ENCODE measurements at places on chromosomes 12 and 14. TPM values are rescaled to one million over a fixed set of nuclear protein-coding genes. Genes with fewer than 3 reads are reported as not detected.

BHLHE41 gene
- total RNA-seq, result not detected

DNA sequence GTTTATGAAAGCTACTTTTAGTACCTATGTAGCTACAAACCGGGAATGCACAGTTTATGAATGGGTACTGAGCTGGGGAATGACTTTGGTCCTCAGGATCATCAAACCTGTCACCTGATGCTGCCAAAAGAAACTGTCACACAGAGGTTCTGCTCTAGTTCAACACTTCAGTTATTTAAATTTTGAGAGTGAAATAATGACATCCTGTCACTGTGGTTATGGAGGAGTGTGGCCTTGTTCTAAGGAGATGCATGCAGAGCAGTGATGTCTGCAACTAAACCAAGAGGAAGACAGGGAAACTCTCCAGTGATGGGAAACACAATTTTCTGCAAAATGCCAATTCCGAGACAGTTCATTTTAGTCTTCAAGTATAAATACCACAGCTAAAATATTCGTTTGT is 4.8 kb upstream of the AEBP2 start:
- DNase-seq, result no peak

FAIM2 gene
- 0.60 TPM for total RNA-seq

GRCh38 chr12:123912415-123913380 is 59.9 kb downstream of the CCDC92 start:
- DNase-seq, result peak; percentile 19

- no peak for DNase-seq
These were observed 439.3 kb upstream of the PRICKLE1 start for GRCh38 chr12:43028826-43029225.

DNA sequence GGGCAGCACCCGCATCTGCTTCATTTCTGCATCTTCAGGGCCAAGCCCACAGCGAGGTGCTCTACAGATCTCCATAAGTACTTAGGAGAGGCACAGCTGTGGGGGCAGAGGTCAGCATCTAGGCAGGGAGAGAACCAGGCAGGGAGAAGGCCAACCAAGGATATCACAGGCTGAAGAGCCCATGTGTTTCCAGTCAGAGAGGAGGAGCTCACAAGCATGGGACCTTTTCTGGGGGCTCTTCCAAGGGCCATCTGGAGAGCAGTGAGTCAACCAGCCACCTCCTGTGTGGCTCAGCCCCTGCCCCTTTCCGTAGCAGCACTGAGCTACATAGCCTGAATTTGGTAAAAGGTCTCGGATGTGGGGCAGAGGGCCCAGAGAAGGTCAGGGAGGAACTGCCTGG is 78.5 kb downstream of the ARL6IP4 start:
- DNase-seq, result no peak

DNA sequence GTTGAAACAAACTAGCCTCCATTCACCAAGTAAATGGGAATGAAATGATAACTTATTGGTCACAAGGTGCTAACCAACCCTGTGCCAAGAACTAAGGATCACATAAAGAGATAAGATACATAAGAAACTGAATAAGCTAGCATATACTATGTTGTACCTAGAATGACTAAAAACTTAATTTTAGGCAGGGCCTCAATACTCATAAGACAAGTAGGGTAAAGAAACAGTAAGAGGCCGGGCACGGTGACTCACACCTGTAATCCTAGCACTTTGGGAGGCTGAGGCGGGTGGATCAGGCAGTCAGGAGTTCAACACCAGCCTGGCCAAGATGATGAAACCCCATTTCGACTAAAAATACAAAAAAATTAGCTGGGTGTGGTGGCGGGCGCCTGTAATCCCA is 17.7 kb downstream of the GDF11 start:
- no peak for DNase-seq

DNA sequence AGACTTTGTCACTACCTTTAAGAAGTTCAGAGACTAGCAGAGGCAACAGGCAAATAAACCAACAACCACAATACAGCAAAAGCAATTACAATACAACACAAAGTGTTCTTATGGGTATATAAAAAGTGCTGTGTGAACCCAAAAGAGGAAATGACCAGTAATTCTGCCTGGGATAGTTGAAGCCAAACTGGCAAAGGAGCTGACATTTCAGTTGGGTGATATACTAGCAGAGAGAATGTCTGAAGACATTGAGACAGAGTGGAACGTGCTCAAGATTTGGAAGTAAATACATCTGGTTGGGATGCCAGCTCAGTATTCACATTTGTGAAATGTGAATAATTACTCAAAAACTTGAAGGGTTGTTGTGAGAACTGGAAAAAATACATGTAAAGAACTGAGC is 80.6 kb upstream of the GTF2A1 start:
- DNase-seq, result no peak

Measured in activated naive CD8-positive, alpha-beta T cell treated with anti-CD3 and anti-CD28 coated beads for 36 hours (primary cell).